ENCODE measurements at places on chromosomes 16 and 17.

DNA sequence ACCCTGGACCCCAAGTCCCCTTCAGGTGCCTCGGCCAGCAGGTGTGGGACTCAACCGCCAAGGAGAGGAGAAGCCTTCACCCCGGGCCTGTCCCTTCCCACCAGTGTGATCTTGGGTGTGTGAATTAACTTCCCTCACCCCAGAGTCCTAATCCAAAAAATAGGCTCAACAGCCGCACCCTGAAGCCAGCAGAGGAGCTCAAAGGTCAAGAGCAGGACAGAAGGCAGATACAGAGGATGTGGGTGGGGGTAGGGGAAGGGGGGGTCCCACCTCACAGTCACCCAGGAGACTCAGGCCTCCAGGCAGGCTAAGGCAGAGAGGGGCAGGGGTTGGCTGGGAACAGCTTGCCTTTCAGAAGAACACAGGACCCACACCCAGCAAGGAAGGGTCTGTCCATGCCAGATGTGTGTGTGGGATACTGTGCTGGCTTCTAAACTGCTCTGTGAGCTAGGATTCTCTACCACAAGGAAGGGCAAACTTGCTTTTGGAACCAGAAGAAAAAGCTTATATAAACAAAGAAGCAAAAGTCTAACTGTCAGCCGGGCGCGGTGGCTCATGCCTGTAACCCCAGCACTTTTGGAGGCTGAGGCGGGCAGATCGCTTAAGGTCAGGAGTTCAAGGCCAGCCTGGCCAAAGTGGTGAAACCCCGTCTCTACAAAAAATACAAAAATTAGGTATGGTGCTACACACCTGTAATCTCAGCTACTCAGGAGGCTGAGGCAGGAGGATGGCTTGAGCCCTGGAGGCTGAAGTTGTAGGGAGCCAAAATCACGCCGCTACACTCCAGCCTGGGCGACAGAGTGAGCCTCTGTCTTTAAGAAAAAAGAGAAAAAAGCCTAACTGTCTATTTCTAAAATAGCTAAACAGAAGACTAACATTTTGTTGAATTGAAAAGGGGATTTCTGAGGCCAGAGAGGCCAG lies 4.6 kb downstream of the PIEZO1 start:
- ATAC-seq, result no peak

DNA sequence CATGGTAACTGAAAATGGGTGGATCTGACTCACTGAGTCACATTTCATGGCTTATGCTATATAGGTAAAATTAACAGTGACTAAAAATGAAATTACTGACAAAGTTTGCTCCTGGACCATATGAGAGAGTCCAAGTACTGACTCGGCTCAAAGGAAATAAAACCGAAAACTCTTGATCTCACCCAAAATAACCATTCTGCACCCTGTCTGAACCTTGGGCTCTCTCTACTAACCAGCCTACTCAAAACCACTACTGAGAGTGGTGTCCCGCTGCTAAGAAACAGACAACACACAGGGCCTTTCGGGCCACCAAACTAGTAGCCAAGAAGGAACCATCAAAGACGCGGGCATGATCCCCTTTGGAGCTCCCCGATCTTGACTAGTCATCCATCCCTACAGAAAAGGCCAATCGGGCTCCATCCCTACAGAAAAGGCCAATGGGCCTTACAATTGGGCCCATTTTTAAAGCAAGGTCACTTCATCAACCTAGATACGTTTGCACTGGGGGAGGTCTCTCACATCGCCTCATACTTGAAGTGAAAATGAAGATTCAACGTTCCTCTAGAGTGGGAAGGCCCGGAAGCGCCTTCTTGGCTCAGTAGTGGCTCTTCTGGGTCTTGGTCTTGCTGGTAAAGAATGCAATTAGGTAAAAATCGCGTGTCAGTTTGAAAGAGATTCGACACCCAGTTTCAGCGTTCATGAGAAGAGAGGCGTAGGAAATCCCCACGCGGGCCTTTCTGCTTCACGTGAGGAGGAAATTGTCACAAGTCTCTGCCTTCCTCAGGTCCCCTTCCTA lies 720 bp upstream of the ZPBP2 start:
- peak; percentile 82 for ATAC-seq

DNA sequence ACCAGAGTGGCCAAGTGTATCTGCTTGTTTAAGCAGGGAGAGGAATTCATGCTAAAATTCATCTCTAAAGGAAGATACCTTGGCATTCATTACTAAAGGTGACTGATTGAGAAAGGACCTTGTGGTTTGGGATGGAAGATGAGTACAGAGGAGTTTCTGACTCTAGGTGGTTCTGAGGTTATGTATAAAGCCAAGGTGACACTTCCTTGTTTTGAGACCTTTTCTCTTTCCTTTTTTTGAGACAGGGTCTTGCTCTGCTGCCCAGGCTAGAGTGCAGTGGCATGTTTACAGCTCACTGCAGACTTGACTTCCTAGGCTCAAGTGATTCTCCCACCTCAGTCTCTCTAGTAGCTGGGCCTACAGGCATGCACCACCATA lies 9.1 kb downstream of the ABHD15 start:
- ATAC-seq, result peak; percentile 92

GRCh38 chr17:20998571-20999043 lies 44.2 kb downstream of the USP22 start:
- ATAC-seq, result peak; percentile 11

DNA sequence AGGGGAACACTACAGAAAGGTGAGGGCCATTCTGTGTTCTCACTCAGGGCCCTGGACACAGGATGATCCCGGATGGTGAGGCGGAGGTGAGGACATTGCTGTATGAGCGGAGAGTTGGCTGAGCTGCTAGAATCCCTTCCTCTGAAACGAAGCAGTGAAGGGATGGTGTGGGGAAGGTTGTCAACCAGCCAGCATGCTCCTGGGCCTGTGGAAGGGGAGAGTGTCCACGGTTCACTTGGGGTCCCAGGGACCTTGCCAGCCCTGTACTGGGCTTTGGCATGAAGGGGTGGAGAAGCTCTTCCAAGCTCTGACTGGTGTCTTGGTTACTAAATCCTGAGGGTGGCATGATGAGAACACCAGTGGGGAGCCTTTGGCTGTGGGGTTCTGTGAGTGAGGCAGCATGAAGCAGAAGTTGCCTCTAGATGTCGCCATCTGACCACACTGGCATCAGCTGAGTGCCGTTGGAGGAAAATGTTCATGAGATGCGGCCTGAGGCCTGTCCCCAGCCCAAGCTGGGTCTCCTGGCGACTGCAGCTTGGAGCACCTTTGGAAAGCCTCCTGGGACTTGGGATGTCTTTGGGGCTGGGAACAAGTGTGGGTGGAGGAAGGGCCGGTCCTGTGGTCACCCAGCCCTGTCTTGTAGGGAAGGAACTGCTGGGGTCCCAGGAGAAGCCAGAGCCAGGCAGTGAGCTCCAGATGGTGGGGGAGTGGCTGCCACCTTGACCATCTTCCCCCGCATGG lies 14.8 kb downstream of the PDP2 start:
- ATAC-seq, result peak; percentile 94

DNA sequence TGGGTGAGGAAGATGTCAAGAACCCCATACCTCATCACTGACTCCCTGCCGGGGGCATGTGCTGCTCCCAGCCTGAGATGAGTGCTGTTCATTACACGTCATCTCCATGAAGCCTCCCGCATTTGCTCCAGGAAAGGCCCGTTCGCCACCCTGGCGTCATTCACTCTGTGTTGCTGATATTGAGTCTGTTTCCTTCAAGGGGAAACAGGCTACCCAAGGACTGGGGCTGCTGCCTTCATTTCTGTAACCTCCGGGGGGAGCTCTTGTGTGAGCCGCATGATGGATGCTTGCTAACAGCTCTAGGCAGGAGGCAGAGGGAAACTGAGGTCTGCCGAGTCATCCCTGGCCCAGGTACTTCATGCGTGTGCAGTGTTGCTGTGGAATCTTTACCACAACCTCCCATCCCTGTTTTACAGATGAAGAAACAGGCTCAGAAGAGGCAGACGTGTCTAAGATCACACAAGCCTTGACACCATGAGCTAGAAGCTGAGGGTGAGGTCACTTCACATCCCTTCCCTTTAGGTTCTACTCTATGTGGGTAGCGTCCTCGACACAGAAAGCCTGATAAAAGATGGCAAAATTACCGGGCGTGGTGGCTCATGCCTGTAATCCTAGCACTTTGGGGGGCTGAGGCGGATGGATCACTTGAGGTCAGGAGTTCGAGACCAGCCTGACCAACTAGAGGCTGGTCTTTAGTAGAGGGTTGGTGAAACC lies 3.5 kb upstream of the ARMC5 start:
- no peak for ATAC-seq

DNA sequence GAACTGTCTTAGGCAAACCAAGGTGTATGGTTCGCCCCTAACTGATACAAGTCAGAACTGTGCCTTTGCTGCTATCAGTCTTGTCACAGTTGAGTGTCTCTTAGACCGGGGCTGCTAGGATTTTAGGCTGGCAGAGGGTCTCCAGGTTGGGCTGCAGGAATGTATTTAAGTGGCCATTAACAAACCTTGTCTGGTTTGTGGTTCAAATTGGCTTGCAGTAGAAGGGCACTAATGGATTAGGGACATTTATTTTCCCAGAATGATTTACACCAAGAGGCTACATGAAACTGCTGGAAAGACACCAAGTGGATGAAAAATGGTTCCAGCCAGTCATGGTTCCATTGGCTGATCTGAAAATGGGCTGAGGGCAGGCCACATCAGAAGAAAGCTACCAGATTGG lies 5.1 kb downstream of the VAT1L start:
- ATAC-seq, result no peak

GRCh38 chr16:87216841-87217275 lies 100.3 kb downstream of the C16orf95 start:
- ATAC-seq, result no peak

- no peak for ATAC-seq
These were observed 43.9 kb downstream of the MEAK7 start for GRCh38 chr16:84460406-84461028.

DNA sequence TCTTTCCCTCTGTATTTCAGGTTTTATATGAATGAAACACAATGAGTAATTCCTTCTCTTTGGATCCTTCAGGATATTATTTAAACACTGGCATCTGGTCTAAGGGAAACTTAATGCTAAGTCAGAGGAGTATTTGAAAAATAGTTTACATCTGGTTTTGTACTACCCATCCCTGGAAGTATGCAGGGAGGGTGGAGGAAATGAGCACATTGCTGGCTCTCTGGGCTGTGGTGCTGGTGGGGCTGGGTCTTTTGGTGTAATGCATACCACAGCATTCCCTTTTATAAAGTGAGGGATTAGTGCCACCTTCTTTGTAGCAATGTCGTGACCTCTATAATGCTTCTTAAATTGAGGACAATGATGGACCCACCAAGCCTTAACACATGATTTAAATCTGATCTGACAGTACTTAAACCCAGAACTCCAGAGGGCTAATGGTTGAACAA lies 105.5 kb upstream of the AXIN2 start:
- ATAC-seq, result no peak

DNA sequence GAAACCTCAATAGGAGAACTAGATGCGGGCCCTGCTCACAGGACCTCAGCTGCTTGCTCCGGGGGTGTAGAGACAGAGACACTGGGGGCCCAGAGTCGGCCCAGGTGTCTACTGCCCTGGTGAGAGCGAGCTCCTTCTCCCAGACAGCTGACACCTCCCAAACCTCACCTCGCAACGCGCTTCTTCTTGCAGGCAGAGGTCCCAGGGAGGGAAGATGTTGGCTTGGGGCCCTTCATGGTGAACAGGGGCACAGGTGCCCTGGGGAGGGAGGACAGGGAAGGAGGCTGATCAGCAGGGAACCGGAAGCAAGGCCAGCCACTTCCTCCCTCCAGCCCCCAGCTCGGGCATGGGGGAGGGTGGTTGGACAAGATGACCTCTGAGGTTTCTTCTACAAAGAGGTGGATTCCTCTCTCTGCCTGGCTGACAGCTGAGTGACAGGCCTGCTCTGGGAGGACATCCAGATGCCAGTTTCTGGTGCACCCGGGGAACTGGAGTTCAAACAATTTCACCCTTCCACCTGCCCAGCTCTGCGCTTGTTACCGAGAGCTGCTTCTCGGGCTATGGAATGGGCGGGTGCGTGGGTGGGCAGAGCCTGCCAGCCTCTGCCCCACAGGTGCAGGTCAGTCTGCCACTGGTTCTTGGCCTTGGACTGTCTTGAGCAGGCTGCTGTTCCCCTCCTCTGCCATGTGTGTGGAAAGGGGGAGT lies 11.7 kb upstream of the GFAP start:
- no peak for ATAC-seq

DNA sequence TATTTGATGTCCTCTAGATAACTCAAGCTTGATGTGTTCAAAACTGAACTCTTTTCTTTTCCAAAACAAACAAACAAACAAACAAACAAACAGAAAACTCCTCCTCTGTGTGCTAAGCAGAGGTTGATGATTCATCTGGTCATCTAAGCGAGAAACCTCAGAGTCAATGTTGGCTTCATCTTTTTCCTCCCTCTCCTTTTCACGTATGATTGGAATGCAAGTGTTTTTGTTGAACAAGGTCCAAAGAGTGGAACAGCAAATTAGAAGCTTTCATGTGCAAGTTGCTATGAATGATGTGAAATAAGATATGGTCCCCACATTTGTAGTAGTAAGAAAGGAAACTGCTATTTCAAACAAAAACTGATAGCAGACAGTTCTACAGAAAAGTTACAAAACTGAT lies 52.5 kb downstream of the TBX4 start:
- no peak for ATAC-seq

- ATAC-seq, result no peak
These were observed 4.4 kb downstream of the FOXF1 start for GRCh38 chr16:86514481-86515376.

GRCh38 chr17:17385491-17385890 lies 82.3 kb downstream of the NT5M start:
- ATAC-seq, result no peak

- ATAC-seq, result no peak
These were observed 12.8 kb downstream of the TERF2 start for GRCh38 chr16:69373019-69373418.

Data from activated T-helper 17 cell treated with anti-CD3 and anti-CD28 coated beads, Interleukin-2, amount 50 U/mL, for 72 hours (primary cell).